ENCODE measurements at places on chromosomes 5 and 9.

DNA sequence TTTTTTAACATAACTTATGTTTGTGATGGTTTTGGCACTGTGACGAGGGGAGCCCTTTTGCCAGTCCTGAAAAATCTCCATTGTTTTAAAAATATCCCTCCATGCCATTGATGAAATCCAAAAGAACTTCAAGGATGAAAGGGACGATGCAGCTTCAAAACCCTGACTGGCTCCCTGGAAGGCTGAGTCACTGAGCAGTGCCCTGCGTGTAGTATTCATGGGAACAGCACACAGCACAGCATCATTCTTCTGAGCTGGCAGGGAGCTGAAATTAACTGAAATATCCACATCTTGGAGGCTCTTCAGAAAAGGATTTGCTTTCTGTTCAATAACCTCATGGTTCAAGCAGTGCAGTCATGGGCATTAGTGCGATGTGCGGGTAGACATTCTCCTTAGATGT lies 29.7 kb downstream of the PDE4D start:
- DNase-seq = no peak

GRCh38 chr5:146788898-146789297 lies 89.7 kb downstream of the PPP2R2B start:
- no peak for DNase-seq

- DNase-seq = no peak
Observed at GRCh38 chr5:89178541-89178940, 295.6 kb upstream of the MEF2C start.

DNA sequence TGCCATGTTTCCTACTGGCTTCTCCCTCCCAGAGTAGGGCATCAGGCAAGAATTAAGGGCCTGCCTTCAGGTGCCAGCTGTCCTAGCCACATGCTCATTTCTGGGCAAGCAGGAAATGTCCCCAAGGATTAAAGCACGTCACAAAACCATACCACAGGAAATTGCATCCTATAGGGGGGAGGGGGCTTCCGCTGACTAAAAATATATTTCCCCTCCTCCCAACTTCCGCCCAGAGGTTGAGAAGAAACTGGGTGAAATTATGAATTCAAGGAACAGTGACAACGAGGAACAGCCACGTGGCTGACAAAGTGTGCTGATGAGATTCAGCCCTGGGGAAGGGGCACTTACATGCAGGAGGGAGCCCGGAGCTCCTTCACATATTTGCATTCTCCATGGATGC lies 4.1 kb downstream of the HBEGF start:
- no peak for DNase-seq

GRCh38 chr5:55363856-55364255 lies 56.1 kb downstream of the MTREX start:
- no peak for DNase-seq

DNA sequence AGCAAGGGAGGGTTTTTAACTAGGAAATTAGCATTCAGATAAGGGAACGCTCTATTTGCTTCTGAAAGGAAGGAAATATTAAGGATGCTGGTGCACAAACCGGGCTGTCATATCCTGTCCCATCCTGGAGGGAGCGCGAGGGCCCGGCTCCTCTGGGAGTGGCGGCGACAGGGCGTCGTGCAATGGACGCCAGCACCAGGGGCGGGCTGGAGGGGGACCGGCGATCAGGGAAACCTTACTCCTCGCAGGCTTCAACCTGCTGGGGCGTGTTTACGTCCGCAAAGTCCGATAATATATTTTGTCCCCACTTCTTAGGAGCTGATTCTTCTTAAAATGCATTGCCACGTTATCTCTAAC lies 197.1 kb upstream of the TBCA start:
- no peak for DNase-seq

DNA sequence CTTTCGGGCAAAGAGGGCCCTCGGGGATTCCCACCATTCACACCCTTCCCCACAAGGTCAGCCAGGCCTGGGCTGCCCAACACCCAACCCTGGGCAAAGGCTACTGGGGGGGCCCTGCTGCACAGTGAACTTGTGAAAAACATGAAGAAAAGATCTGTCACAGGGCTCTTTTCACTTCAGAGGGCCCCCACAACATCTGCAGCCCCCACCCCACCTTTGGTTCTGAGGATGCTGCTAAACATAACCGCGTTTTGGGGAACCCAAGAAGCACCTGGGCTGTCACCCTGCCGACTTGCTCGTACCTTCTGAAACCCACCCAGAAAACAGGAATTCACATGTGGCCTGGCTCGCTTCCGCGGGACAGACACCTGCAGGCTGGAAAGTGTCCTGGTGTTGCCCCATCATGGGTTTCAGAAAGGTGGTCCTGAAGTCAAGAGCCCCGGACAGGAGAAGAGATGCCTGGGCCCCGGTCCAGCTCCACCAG lies 29.3 kb downstream of the B4GALT1 start:
- no peak for DNase-seq

DNA sequence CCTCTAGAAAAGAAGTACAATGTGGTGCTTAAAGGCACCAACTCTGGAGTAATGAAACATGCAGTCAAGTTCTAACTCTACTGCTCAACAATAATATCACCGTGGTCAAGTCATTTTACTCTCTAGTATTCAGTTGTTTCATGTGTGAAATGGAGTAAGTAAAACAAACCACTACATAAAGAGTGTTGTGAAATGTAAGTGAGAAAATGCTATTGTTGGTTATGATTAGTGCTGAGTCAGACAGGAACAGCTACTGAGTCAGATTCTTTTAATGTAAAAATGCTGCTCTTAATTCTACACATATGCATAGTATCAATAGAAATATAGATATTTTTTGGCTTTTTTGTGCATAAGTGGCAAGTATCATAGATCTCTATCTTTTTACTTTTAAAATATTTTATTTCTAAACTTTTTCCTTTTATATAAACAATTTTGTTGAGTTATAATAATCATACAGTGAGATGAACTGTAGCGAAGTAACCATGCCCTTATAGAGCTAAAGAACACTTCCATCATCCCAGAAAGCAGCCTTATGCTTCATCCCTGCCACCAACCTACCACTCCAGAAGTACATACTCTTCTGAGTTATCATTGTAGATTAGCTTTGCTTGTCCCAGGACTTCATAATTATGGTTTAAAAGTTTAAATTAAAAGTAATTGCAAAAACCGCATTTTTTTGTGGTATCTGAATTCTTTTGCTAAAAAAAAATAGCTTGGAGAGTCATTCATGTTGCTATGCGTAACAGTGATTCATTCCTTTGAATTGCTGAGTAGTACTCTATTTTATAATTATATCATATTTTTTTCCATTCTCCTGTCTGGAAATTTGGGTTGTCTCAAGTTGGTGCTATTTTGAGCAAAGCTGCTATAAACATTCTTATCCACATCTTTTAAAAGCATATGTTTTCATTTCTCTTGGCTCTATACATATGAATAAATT lies 548.2 kb upstream of the CLINT1 start:
- DNase-seq = no peak

Measured in activated T-helper 1 cell treated with anti-CD3 and anti-CD28 coated beads, Interleukin-2, amount 50 U/mL, for 16 hours (primary cell).